ENCODE measurements at places on chromosomes 7 and 10.

- DNase-seq = no peak
Measured at GRCh38 chr10:62543571-62544355, 169.6 kb downstream of the ZNF365 start.

DNA sequence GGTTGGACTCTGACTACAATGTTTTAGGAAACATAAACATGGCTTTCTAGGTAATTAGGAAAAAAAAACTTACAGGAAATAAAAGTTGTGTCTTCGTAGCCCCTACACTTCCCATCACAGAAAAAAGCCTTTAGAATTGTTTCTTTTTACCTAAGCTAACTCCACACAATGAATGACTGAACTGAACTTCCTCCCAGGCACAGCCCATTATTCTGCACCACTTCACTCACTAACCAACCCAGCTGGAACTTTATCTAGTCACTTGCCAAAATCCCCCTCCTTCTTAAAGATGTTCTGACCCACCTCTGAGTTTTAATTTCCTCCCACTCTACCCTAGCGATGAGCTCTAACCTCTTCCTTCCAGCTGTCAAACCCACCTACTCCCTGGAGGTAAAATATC lies 91.7 kb upstream of the MEOX2 start:
- DNase-seq = no peak

DNA sequence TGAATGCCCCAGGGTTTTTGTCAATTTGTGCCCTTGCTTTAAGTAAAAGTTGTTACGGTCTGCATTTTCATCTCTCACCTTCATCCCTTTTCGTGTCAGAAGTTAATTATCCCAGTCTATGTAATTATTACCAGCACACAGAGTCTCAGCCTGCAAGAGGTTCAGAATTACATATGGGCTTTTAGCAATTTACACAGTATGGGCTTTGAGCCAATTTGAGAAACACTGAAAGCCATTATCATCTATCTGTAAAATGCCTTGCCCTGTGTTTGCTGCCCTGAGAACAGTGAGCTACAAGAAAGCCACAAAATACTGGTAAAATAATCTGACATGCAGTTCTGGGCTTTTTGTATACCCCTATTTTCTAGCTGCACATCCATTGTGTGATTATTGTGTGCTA lies 125.6 kb upstream of the STEAP4 start:
- DNase-seq = no peak

- DNase-seq = no peak
Measured at GRCh38 chr10:9605231-9605630, 1412.4 kb upstream of the CELF2 start.

DNA sequence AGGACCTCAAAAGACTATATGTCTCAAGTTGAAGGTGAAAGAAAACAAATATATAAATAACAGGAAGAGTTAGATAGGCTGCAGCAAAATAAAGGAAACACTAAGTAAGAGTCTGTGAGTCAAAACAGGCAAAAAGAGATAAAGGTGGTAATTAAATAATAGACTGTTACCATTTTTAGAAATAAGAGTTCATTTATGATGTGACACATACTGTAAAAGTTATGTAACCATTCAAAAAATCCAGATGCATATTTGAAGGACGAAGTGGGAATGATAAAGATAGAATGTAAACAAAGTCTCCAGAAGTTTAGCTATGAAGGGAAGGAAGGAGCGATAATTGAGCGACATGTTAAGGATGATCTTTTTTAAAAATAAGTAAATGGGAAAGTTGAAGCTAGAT lies 50.5 kb downstream of the HECTD2 start:
- no peak for DNase-seq

DNA sequence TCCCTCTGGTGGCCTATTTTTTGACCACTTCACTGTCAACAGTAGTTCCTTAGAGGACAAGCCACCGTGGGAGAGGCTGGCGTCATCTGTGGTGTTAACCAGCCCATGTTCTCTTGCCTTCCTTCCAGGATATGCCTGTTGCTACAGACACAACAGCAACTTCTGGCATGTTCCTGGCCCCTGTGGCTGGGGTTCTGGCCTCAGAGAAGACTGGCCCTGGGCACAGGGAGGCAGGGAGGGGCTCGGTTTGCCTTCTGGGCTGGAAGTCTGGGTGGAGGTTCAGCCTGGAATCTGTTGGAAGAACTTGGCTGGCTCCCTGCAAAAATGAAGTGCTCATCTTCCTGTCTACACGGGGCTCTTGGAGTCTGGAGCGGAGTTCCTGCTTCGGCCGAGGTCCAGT lies 25.7 kb downstream of the GOLGA7B start:
- no peak for DNase-seq

DNA sequence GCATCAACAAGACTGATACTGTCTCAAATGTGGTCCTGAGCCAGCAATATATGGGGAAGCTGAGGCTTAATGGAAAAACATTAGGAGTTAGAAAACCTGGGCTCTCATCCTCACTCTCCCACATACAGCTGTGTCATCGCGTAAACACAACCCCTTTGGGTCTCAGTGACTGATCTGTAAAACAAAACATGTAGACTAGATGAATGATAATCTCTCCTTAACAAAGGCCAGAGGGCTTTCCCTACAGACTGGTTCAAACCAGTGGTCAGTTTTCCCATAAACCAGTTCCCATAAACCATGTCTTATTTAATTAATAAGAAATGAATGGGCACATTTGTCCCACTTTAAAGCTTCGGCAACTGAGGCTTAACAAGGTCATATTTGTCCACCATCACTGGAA lies 48.1 kb downstream of the OSBPL3 start:
- DNase-seq = no peak

GRCh38 chr10:58733436-58733835 lies 220.8 kb downstream of the BICC1 start:
- DNase-seq = no peak

- no peak for DNase-seq
Measured at GRCh38 chr7:6121141-6121540, 90.0 kb downstream of the ANKRD61 start.

- no peak for DNase-seq
Measured at GRCh38 chr10:29955329-29955935, 104.0 kb downstream of the JCAD start.

- no peak for DNase-seq
Measured at GRCh38 chr7:8373851-8374250, 59.6 kb upstream of the NXPH1 start.

- DNase-seq = no peak
Measured at GRCh38 chr7:45112648-45113047, 1.2 kb upstream of the TBRG4 start.

DNA sequence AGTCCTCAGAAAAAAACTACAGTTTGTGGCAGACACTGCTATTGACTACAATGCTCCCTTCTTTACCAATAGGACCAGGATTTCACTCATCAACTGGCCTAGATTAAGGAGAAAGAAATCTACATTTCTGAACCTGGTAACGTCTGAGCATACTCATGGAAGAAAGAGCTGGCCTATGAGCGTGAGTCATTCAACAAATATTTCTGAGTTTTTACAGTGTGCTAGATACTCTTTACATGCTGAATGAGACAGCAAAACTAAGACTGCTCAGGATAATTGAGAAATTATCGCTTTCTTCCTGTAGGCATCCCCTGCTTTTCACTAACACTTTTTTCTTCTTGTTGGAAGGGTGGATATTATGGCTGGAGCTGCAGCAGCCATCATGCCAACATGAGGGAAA lies 609.7 kb downstream of the TNS3 start:
- no peak for DNase-seq

DNA sequence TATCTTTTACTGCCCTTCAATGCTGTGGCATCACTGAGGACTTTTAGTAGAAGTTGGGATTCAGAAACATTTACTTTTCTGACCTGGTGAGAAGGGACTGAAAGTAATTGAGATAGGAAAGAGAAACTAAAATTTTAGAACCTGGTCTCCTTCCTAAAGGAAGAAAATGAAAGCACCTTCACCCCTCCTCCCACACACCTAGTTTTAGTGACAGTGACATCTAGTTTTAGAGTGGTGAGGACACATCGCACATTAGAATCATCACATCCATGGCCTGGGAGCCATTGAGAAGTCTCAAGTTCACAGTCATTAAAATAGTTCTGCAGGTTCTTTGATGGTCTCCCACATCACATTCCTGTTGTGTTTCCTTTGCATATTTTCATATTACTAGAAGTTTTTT lies 16.1 kb downstream of the TAS2R41 start:
- no peak for DNase-seq

DNA sequence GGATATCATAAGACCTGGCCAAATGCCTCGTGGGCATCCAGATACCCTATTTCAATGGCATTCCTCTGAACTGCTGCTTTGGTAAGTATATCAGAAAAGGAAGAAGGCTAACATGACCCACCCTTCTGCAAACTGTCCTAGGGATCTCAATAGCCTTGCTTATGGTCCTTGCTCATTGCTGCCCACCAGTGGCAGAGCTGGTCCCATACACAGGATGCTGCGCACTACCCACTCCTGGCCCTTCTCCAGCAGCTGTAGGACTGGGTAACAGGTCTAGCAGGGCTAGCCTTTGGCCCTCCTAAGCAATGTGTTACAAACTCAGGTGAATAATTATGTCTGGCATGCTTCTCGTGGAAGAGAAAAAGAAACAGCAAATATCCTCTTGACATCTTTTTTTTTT lies 72.5 kb downstream of the C10orf90 start:
- peak; percentile 2 for DNase-seq

- DNase-seq = no peak
Measured at GRCh38 chr7:135932131-135932530, 45.0 kb downstream of the MTPN start.

DNA sequence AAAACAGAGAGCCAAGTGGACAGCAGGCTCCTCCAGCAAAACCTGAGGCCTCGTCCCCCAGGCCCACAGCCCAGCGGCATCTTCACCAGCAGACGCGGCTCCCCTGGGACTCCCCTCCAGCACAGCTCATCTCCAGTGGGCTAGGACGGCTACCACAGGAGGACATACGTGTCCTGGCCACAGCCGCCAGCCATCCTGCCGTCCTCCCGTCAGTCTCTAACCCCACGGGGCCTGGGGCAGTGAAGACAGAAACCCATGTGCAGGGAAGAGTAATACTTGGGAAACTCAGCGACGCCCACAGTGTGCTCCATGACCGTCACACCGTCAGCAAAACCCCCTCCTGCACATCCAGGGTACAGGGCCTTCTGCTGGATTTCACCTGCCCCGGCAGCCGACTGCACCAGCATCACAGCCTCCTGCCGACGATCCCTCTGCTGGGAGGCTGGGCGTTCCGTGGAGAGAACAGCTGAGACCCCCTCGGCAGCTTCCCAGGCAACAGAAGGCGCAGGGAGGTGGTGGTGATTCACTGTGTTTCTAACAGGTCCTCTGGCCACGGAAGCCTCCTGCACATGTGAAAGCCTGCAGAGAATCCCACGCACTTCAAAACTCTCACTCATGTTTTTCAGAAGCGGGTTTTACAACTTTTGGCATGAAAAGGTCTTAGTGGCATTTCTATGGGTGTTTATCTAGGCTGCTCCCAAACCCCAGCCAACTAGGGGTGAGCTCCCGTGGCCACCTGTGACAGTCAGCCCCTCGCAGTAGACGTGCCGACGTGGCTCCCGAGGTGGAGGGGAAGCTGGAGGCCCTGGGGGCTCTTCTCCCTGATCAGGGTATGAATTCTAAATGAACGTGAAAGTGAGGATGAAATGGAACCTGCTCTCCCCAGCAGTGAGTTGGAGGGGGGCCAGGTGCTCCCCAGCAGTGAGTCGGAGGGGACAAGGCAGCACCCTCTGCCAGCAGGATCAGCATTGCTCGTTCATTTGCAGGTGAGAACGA lies 513.5 kb downstream of the PTPRN2 start:
- no peak for DNase-seq

DNA sequence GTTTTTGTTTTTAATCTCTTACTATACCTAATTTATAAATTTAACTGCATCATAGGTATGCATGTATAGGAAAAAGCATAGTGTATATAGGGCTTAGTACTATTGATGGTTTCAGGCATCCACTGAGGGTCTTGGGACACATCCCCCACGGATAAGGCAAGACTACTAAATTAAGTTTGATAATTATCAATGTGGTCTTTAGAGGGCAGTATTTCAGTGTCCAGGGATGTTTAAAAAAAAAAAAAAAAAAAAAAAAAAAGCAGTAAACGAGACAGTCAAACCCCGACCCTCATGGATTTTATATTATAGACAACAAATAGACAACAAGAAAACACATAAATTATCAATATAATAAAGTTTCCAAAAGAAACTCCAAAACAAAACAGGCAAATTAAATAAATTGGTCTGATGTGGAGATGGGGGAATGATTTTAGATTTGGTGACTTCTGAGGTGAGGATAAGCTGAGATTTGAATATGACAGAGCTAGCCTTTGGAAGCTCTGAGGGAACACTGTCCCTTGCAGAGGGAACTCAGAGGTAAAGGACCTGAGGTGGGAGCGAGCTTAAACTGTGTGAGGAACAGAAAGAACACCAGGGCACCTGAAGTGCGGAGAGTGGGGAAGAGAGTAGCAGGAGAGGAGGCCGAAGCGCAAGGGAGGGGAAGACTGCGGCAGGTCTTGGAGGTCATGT lies 14.8 kb downstream of the ACSM6 start:
- no peak for DNase-seq

DNA sequence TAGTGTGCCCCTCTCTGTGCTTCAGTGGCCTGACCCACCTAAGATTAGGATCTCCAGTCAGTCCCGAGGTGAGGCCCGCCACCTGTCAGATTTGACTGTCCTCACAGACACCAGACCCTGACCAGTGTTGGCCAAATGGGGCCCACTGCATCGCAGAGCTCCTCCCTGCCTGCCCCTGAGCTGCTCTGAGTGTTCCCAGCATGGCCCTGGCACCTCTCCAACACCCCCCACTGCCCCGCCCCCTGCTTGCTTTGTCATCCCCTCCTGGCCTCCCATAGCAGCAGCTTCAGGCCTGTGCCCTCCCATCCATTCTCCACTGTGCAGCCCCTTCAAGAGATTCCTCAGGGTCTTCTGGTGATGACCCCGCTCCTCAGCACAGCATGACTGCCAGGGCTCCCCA lies 67.6 kb downstream of the C10orf120 start:
- no peak for DNase-seq

GRCh38 chr10:48758411-48758810 lies 73.7 kb downstream of the WDFY4 start:
- no peak for DNase-seq

DNA sequence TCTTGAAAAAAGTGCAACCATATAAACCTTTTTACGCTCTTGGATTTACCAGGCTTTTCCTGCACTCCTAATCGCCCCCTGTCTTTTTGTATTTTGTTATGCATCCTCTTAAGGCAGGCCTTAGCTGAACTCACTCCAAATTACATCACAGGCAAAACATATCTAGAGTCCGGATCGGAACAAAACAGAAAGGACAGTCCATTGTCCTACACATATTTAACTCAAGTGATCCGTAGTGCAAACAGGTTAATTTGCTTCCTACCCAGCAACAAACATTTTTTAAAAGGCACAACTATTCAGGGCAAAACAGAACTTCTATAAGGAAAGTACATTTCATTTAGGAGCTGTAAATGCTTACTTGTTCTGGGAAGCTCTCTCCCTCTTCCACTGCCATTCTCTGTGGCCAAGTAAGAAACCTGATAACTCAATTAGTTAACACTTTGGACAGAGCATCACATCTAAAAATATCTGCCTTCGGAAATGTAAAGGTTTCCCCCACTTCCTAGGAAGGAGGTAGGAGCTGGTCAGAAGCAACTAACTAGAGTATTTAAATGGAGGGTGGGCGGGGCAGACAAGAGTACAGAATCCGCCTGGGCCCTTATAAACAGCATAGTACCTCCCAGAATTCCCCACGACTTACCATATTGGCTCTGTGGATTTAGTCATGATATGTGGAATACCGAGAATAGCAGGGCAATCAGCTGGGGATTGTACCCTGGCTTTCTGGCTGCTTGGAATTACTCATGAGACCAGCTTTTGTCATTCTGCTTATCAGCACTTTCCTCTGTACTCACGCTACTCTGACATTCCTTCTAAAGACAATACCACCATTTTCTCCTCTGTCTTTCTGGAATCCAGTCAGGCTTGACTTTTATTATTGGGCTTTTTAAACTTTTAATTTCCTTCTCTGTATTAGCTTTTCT lies 89.5 kb downstream of the ANK3 start:
- DNase-seq = no peak

All from stimulated activated CD4-positive, alpha-beta T cell treated with anti-CD3 and anti-CD28 coated beads, Interleukin-12 subunit alpha, Interleukin-12 subunit beta, amount 100 ng/mL, for 24 hours (primary cell).